Stimulated activated CD4-positive, alpha-beta T cell treated with anti-CD3 and anti-CD28 coated beads, Interleukin-4, amount 100 ng/mL, for 24 hours (primary cell): ENCODE measurements at places on chromosomes 2 and 18.

GRCh38 chr2:55883357-55883756 lies 40.2 kb downstream of the EFEMP1 start:
- no peak for DNase-seq

DNA sequence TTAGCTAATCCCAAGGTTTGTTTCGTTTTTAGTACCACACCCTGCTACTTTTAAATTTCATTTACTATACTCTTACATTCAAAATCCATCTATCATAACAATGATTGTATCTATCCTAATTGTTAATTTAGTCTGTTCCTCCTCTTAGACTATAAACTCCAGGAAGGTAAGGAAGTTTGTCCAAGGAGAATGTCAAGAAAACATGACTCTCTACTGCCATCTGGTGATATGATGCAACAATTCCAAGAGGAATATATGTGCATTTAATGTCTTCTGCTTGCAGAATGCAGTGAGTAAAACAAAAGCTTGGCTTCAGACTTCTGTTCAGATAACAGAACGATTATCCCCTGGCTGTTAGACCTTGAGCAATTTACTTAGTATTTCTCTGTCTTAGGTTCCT lies 1267.1 kb downstream of the LRP1B start:
- no peak for DNase-seq

DNA sequence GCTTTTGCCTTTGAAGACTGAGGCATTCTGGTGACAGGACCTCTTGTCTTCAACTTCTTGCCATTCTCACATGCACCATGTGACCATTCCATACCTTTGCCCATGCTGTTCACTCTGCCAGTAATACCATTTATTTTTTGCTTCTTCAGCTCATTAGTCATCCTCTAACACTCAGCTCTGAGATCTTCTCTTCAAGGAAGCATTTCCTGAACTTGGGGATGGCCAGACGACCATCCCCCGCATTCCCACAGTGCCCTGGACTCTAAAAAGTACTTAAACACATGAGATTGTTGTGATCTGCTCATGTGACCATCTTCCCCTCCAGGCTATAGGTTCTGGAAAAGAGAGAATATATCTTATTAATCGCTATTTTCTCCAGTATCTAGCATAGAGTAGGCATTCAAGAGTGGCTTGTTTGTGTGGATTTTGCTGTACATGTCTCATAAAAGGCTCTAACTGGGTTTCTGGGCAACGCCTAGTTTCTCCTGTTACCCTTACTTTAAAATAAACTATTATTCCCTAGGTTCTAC lies 33.9 kb downstream of the PAX3 start:
- DNase-seq: no peak

DNA sequence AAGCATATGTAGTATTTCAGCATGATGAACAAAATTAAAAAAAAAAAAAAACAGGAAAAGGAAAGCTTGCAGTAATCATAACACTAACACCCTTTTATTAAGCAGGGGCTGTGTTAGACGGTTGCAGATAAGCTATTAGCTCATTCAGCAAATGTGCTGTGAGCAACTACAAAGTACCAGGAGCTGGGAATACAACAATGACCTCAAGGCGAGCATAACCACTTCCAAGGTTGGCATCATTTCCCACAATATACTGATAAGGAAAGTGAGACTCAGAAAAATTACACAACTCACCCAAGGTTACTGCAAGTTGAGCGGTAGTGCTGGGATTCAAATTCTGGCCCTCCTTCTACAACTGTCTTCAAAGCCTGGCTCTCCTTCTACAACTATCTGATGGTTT lies 38.2 kb upstream of the ACTR3 start:
- DNase-seq: no peak

GRCh38 chr2:125638345-125638744 lies 1017.6 kb upstream of the GYPC start:
- DNase-seq: no peak

DNA sequence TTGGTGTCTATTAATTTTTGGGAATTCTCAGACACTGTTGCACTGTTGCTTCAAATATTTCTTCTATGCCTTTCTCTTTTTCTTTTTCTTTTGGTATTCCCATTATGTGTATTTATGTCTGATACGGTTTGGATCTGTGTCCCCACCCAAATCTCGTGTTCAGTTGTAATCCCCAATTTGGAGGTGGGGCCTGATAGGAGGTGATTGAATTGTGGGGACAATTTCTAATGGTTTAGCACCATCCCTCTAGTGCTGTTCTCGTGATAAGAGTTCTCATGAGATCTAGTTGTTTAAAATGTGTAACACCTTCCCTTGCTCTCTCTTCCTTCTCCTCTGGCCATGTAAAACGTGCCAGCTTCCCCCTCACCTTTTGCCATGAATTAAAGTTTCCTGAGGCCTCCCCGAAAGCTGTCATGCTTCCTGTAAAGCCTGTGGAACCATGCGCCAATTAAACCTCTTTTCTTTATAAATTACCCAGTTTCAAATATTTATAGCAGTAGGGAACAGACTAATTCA lies 26.8 kb downstream of the EHBP1 start:
- DNase-seq: no peak

GRCh38 chr2:232219496-232219870 lies 159.1 kb upstream of the ALPP start:
- no peak for DNase-seq

GRCh38 chr2:158953926-158954763 lies 14.3 kb upstream of the TANC1 start:
- peak; percentile 37 for DNase-seq

DNA sequence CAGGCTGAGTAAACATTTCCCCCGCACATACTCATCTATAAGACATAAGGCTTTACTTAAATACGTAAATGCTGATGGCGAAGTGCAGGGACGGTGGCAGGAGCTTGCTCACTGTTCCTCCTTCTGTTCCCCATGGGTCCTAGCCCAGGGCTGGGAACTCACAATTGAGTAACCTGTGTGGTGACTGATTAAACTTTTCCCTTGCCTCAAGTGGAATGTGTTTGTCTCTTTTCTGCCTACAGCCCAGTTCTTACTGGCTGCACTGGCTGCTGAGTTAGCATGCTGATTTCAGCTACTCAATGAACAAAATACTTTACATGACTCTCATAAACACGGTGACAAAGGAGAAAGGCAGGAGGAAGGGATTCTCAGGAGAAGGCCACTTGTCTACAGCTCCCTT lies 87.3 kb downstream of the MARCO start:
- DNase-seq: no peak

DNA sequence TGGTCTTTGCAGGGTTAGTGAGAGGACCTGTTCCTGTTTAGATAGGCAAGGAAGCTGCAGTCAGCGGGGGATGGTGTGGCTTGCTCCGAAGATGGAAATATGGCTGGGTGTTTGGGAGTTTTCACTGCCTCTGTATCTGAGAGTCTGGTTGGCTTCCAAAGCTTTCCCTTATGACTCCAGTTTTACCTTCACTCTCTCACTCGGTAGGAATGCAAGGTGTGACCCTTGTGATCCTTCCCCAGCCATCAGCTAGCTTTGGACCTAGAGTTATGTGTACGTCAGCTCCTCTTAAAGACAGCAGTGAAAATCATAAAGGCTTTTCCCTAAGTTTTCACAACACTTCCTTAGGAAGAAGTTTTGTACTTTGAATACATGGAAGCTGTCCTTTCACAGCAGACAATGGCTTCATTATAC lies 35.5 kb upstream of the TMEM87B start:
- no peak for DNase-seq

- DNase-seq: no peak
These were observed 393.1 kb downstream of the LRP1B start for GRCh38 chr2:141737492-141738255.

- DNase-seq: peak; percentile 13
These were observed 51.4 kb upstream of the SPAG16 start for GRCh38 chr2:213232649-213233437.

DNA sequence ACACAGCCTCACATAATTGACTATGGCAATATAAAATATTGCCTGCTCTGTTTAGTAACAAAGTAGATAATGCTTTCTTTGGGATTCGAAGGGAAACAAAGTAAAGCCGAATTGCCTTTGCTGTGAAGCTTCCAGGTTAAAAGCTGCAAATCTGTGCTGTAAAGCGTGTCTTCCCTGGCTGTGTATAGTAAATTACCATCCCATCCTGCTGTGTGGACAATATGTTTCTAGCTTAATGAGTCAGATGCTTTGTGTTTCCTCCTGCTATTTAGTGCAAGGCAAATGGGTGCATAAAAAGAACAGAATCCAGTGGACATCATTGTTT lies 265.1 kb downstream of the SOCS6 start:
- DNase-seq: no peak

GRCh38 chr2:142586693-142587580 lies 290.5 kb upstream of the KYNU start:
- no peak for DNase-seq

- no peak for DNase-seq
These were observed 66.5 kb upstream of the ACKR3 start for GRCh38 chr2:236503100-236503499.

DNA sequence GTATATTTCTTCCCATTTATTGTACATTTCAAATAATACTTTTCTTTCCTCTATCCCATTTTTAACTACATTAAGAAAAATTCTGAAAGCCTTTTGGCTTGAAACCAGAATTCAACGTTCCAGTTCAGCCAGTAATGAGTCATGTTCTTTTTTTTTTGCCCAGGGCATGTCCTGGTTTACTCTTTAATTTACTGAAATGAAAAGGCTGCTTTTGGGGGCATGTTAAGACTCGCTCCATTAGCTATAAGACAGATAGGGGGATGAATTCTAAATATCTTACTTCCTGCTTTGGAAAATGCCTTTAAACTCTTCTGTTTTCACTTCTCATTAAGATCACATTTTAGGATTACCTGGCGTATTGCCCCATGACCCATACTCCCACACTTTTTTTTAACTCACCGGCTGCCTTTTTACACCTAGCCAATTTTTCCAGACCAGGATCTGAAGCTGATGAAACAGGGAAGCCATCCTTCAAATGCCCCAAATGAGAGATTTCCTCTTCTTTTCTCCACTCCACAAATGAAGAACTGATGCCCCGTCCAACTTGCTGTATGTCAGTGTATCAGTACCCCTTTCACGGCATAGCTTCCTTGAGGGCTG lies 585 bp downstream of the ABCA12 start:
- no peak for DNase-seq

DNA sequence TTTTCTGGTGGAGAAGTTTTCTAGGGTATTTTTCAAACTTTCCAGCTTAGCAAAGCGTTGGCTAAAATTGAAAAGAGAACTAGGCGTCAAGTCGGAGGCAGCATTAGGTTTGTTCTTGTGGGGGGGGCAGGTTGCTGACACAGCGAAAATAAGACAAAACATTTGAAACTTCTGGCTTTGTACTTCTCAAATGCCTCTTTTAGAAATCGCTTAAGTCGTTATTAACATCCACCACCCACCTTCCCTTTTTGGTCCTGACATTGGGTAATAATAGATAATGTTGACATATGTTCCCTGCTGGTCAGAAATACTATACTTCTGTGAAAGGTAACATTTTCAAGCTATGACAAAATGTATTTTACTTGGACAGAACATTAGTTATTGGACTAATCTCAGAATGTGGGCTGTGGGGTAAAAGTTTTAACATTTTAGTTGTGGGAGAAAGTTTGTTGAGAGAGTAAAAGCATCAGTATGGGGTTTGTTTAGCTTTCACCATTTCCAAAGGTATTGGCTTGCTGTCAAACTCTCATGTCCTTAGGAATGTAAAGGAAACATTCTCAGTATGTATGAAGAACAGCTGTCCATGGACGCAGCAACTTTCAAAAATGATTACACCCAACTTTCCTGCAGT lies 88.1 kb upstream of the ZEB2 start:
- DNase-seq: no peak

DNA sequence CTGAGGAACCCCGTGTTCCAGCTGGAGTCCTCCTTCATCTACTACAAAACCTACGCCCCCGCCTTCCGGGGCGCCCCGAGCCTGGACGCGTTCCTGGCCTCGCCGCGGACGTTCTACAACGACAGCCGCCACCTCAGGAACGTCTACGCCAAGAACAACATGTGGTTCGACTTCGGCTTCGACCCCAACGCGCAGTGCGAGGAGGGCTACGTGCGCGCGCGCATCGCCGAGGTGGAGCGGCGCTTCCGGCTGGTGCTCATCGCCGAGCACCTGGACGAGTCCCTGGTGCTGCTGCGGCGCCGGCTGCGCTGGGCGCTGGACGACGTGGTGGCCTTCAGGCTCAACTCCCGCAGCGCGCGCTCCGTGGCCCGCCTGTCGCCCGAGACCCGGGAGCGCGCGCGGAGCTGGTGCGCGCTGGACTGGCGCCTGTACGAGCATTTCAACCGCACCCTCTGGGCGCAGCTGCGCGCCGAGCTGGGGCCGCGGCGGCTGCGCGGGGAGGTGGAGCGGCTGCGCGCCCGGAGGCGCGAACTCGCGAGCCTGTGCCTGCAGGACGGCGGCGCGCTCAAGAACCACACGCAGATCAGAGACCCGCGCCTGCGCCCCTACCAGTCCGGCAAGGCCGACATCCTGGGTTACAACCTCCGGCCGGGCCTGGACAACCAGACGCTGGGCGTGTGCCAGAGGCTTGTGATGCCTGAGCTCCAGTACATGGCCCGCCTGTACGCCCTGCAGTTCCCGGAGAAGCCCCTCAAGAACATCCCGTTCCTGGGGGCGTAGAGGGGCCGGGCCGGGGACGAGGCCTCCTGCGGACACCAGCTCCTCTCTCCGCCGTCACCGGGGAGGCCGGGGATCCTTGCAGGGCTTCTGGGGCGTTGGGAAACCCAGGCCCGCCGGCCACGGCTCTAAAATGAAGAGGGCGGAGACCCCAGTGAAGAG lies 5.3 kb upstream of the NEU4 start:
- DNase-seq: peak; percentile 36

DNA sequence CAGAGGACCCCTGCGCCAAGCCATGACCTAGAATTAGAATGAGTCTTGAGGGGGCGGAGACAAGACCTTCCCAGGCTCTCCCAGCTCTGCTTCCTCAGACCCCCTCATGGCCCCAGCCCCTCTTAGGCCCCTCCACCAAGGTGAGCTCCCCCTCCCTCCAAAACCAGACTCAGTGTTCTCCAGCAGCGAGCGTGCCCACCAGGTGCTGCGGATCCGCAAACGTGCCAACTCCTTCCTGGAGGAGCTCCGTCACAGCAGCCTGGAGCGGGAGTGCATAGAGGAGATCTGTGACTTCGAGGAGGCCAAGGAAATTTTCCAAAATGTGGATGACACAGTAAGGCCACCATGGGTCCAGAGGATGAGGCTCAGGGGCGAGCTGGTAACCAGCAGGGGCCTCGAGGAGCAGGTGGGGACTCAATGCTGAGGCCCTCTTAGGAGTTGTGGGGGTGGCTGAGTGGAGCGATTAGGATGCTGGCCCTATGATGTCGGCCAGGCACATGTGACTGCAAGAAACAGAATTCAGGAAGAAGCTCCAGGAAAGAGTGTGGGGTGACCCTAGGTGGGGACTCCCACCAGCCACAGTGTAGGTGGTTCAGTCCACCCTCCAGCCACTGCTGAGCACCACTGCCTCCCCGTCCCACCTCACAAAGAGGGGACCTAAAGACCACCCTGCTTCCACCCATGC lies 3.0 kb downstream of the PROC start:
- DNase-seq: no peak

- no peak for DNase-seq
These were observed 5.2 kb downstream of the GNLY start for GRCh38 chr2:85699325-85699724.

GRCh38 chr2:109582928-109583895 lies 30.6 kb downstream of the SEPTIN10 start:
- no peak for DNase-seq
